ENCODE measurements at places on chromosomes 1 and 21.

DNA sequence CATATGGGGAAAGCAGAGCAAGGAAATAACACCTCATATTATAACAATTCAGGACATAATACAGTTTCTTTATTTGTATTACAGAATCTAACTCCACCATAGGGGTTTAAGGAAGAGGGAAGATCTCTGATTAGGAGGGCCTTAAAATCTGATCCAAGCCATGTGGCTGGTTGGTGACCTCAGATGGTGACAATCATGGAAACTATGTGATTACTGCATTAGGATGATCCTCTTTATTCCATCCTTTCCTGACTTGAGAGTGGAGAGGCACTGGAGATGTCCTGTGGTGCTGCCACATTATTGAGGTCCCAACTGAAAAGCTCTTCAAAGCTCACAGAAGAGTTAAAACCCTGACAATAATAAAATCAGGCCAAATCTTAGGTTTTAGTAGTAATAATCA is 168.1 kb upstream of the BEND5 start:
- no peak for DNase-seq

DNA sequence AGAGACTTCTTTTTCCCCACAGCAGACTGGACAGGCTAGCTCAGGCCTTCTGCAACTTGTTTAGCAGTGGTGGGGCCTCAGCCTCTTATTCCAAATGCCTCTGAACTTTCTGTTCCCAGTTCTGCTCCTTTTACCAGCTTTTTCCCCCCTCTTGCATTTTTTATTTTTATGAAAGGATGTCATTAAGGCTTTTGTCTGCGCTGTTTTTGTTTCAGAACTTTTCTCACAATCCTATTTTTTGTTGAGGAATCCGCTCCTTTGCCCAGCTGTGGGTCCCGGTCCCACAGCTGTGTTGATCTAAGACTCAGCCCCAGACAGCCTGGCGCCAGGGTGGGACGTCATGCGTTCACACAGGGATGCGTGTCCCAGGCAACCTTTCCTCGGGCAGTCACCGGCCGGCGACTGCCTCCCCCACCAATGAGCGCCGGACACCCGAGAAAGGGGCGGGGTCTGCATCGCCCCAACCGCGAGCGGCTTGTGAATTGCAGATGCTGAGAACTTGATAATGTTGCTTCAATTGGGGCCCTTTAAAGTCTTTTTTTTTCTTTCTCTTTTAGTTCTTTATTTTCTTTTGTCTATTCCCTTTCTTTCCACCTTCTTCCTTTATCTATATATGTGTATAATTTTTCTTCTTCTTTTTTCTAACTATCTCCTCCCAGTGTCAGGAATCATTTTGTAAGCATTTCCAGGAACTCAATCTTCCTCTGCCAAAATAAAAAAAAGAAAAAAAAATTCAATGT is 3.0 kb upstream of the ID3 start:
- DNase-seq = peak; percentile 84

DNA sequence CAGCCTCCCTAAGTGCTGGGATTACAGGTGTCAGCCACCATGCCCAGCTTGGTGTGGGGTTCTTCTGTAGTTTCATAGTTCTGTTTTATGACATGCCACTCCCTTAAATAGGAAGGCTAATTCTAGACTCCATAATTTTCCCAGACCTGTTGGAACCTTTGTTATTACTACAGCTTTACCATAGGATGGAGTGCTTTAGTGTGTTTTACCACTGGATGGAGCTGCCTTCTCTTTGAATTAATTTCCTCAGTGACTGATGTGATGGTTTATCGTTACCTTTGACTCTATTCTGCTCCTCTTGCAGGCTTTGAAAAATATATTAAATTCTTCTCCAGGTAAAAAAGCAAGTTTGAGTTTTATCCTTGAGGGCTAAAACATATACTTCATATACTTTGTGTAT is 84.6 kb upstream of the NEK7 start:
- DNase-seq = no peak

GRCh38 chr1:18743233-18743632 is 112.6 kb downstream of the PAX7 start:
- DNase-seq = no peak

DNA sequence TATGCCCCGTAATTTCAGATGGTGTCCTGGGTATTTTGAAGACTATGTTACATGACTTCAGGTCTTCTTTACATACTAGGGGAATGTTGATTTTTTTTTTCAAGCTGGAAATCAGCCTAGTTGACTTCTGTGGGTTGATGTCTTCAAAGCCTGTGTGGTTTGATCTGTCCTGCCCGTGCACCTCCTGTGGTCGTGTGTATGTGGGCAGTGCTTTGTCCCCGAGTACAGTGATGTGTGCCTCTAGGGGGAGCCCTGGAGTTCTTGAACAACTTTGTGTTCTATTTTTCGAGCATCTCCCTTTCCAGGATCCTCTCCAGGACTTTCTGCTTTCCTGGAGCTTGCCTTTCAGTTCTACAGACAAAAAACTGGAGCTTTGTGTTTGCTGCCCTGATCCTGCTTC is 28.9 kb downstream of the OBSCN start:
- DNase-seq = peak; percentile 45

GRCh38 chr1:245292553-245292952 is 137.8 kb downstream of the KIF26B start:
- DNase-seq = no peak

- no peak for DNase-seq
Observed at GRCh38 chr1:59565611-59566410, 248.9 kb upstream of the HOOK1 start.

DNA sequence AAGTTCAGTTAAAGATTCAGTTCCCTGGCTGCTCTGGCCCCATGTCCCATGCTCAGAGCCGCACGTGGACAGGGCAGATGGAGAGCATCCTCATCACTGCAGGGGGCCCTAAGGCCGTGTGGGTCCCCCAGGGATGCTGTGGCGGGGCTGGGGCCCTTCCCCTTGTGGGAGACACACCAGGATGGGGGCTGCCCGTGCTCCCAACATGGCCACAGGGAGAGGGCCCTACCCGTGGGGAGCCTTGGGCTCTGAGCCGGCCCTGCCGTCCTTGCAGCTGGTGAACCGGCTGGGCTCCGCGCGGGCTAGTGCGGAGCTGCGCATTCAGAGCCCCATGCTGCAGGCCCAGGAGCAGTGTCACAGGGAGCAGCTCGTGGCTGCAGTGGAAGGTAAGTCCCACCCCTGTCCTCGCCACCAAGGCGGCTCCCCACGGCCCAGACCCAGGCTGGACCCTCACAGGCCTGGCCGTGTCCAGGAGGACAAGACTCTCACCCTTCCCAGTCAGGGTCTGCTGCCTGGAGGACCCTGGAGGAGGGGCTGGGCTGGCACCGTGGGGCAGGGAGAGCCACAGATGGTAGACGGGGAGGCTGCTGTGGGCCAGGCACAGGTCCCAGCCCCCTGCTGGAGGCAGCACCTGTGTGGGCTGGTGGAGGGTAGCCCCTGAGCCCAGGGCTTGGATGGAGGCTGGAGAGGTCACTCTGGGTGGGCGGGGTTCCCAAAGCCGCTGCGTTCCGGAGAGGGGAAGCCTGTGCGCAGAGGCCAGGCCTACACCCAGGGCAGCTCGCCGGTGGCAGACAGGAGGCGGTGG is 53.8 kb downstream of the TRIM11 start:
- no peak for DNase-seq

GRCh38 chr1:39922251-39922688 is 20.6 kb upstream of the MYCL start:
- peak; percentile 10 for DNase-seq

- DNase-seq = no peak
Observed at GRCh38 chr1:246066573-246066972, 440.5 kb downstream of the SMYD3 start.

DNA sequence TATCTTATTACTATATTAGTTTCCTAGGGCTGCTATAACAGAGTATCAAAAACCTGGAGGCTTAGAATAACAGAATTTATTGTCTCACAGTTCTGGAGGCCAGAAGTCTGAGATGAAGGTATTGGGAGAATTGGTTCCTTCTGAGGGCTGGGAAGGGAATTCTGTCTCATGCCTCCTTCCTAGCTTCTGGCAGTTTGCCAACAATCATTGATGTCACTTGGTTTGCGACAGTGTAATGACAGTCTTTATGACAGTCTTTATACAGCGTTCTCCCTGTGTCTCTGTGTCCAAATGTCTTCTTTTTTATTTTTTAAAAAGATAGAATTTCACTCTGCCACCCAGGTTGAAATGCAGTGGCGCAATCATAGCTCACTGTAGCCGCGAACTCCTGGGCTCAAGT is 15.8 kb upstream of the CENPF start:
- no peak for DNase-seq

DNA sequence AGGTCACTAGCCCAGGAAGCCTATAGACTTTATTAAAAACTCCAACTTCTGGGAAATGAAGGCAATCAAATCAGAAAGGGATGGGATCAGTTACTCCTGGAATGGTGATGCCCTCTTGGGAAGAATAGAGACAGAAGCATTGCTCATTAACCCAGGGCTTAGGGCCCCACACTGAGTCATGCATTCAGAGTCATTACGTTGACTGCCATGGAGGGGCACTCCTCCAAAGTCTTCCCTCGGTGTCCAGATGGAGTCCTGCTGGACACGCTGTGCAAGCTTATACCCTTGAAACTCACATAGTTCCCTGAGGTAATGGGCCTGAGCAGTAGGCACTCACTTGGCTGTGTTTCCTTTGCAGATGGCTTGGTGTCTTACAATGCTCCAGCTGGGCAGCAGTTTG is 35.2 kb upstream of the HSD17B7 start:
- no peak for DNase-seq

GRCh38 chr1:8384577-8384976 is 66.7 kb downstream of the SLC45A1 start:
- no peak for DNase-seq

- no peak for DNase-seq
Observed at GRCh38 chr1:243497939-243498681, 242.3 kb downstream of the SDCCAG8 start.

DNA sequence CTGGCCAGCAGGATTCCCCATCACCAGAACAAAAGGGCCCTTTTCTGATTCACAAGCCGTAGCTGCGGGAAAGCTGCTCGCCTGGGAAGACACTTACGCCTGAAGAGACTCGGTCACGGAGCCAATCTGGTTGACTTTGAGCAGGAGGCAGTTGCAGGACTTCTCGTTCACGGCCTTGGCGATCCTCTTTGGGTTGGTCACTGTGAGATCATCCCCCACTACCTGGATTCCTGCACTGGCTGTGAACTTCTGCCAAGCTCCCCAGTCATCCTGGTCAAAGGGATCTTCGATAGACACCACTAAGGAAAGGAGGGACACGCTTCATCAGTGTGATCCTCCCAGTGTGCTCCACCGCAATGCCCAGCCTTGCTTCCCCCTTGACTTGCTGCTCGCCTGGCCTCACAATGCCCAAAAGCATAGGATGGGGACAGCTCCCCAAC is 14.7 kb downstream of the ENO1 start:
- no peak for DNase-seq

GRCh38 chr1:223680188-223680587 is 14.7 kb upstream of the CAPN8 start:
- DNase-seq = no peak

DNA sequence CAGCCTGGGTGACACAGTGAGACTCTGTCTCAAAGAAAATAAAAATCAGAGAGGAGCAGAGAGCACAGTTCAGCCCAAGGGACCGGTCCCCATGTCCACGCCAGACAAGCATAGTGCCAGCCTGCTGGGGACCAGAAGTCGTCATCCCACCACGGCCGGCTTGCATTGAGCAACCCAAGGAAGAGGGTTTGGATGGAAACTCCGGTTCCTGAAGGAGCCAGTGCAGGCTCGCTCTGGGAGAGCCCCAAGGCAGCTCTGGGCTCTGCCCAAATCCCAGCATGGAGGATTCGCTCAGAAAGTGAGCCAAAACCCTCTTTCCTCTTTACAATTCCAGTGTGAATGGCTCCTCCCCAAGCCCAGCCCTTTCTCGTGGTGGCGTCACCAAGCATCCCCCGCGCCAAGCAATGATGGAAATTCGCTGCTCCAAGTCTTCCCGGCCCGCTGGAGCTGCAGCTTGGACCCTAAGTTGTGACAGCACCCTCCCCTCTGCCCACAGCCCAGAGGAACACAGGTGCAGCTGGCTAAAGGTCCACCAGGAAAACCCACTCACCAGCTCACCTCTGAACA is 64.1 kb upstream of the SLC25A33 start:
- DNase-seq = no peak

DNA sequence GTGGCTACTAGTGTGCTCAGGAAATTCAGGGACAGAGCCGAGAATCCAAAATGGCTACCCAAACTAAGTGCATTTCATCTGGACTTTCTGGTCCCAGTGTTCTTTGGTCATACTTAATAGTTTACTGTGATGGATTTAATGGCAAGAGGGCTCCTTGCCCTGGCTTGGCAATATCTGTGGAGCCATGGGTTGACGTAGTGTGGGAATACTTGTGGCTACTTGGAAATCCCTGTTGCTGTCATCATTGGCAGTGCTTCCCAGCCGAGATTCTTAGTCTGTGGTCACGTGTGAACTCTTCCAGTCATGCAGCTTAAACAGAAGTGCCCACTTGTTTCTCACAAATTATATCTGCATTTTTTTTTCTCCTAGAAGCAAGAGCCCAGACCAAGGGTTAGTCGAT is 198.9 kb downstream of the HS2ST1 start:
- no peak for DNase-seq

DNA sequence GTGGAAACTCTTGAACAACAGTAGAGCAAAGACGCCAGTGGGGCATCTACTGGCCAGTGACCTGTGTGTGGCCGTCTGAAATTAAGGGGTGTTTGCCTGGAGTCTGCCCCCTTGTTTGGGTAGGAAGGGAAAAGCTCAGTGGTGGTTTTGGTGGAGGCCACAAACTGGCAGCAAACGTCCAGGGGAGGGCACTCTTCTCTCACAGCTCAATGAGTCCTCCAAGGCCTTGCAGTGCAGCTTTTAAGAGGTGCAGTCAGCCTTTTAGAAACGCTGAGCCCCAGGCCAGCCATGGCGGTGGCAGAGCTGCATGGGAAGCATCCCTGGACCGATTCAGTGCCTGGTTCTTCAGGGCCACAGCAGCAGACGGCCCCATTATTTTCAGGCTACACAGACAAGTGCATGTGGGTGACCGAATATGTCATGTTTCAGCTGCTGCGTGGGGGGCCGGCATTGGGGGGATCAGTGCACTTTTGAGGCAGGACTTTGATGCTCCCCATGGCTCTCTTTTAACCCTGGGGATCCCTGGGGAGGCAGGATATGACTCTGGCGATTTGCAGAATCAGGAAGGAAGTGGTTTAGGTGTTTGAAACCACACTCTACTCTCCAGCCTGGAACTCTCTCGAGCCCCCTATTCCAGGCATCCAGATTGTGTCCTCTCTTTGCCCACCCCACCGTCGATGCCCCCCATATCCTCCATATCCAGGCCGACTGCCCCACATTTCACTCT is 414.0 kb downstream of the PRDM2 start:
- DNase-seq = peak; percentile 47

GRCh38 chr1:39266269-39266668 is 61.8 kb downstream of the MACF1 start:
- no peak for DNase-seq

- no peak for DNase-seq
Observed at GRCh38 chr1:226009650-226010044, 10.5 kb upstream of the SDE2 start.

All from neural crest cell (in vitro differentiated cells).